Left renal cortex interstitium (tissue), 4 donors: ENCODE measurements at places on chromosomes 4 and X. TPM values are rescaled to one million over a fixed set of nuclear protein-coding genes. Genes with fewer than 3 reads are reported as not detected.

DNA sequence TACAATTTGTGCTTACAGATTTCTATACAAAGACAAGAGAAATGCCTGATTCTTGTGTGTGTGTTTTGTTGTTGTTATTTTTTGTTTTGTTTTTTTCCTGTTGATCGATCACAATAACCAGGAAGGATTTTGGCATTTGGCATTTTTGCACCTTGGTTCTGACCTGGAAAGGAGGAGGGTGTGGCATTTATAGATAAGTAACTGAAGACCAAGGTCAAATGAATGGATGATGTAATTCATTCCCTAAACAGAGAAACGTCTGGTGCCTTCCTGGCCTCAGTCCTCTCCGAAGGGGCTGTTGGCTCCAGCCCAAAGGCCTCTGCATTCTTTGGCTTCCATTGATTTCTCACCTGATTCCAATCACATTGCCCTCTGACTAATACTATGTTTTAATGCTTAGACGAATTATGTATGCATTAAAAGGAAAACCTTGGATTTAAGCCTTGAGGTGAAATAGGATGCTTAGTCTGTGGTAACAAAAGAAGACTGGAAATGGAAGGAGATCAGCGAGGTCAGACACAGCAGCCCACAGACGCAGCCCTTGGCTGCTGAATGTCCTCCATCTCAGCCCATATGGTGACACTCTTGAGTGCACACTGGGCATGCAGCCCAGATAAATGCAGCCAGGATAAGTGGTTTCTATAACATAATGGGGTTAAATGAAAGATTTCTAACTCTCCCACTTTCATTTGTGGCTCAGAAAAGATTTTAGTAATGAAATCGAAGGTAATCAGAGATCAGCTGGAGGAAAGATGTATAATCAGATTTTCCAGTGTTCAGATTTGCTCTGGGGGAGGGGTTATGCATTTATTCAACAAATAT lies 60.5 kb upstream of the TRIM2 start:
- DNase-seq: no peak

Gene FAM149A
- 65.8 TPM for polyA plus RNA-seq

GRCh38 chrX:17032351-17032750 lies 85.9 kb downstream of the REPS2 start:
- DNase-seq: no peak

Gene ADH4
- polyA plus RNA-seq: 0.43 TPM

- DNase-seq: no peak
Observed at GRCh38 chr4:159287767-159288166, 184.9 kb downstream of the RAPGEF2 start.

Gene RTL3
- not detected for polyA plus RNA-seq

- DNase-seq: no peak
Observed at GRCh38 chrX:63186137-63186536, 165.0 kb downstream of the SPIN4 start.

Gene GPR78
- 1.2 TPM for polyA plus RNA-seq

DNA sequence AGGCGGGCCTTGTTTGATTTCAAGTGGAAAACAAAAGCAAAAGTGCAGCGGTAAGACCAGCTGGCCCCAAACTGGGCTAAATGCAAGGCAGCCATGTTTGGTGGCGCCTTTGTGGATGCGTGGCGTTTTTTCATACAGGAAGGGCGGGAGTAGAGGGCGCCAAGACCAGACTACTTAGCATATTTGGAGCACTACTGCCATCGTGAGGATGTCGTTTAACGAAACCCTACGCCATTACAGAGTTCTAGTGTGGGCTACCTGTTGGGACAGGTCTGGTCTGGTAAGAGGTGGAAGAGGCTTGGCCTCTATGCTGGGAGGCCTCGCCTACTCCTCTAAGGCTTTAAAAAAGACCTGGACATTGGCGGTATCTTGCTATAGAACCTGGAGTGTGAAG lies 230.7 kb upstream of the STK26 start:
- no peak for DNase-seq

GRCh38 chr4:1409491-1410425 lies 3.5 kb upstream of the NKX1-1 start:
- DNase-seq: no peak

GRCh38 chr4:88743696-88744095 lies 46.1 kb upstream of the NAP1L5 start:
- no peak for DNase-seq

DNA sequence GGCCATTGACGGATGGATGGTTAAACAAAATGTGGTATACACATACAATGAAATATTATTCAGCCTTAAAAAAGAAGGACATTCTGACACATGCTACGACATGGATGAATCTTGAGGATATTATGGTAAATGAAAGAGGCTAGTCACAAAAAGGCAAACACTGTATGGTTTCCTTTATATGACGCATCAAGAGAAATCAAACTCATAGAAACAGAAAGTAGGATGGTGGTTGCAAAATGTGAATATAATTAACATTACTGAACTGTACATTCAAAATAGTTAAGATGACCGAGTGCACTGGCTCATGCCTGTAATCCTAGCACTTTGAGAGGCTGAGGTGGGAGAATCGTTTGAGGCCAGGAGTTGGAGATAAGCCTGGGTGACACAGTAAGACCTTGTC lies 9.5 kb upstream of the CASK start:
- no peak for DNase-seq

DNA sequence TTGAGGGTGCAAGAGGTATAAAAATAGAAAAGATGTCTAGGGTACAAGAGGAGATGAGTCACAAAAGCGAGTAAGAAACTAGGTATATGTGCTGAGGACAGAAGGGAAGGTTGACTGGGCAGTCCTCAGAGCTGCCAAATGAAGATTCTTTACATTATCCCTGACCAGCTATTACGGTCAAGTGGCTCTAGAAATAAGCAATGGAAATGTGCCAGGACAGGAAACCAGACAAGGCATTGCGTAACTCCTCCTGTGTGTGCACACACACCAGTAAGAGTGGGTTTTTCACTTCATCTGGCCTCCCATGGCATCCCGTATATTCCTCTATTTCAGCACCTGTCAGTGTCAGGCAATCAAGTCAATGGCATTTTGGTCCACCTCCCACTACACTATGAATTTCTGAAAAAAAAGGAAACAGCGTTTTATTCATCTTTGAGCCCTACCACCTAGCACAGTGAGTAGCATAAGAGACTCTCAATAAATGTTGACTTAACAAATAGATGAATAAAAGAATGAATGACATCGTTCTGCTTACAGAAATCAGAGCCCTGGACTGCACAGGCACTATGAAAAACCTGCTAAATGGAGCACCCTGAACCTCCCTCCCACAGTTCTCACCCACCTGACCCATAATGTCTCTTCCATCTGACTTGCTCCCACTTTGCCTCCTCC lies 62.6 kb upstream of the KLF3 start:
- no peak for DNase-seq

- DNase-seq: no peak
Observed at GRCh38 chrX:42102586-42103282, 179.4 kb upstream of the CASK start.

Gene TDO2
- polyA plus RNA-seq: 4.0 TPM

DNA sequence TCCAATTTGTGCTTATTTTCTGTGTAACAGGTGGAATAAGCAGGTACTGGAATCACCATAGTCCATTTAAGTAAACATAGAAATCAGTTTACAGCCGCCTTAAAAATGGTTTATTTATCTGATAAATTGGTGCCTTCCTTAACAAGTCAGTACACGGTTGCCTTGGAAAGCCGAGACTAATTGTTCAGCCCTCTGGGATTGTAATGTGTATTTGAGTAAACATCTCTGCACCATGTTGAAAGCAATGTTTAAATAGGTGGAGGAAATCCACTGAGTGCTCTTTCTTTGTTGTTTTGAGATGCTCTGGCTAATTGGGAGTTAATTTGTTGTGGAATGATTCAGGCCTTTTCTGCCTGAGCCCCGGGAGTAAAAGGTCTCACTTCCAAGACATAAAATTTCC lies 45.7 kb upstream of the ADRA2C start:
- no peak for DNase-seq

Gene MTTP
- polyA plus RNA-seq: 15.8 TPM

DNA sequence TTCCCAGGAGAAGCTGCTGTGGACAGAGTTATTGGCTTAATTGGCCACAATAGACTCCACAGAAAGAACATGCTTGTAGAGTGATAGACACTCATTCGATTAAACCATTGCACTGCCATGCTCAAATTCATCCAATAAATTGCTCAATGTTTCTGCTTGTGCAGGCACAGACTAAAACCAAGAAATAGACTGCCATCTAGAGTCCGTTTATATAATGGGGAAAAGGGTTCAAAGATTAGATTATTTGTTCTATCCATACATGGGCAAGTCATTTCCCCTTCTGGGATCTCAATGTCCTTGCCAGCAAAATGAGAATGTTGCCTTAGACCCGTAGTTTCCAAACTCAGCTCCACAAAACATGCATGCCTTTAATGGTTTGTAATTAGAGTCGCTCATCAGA lies 8.7 kb downstream of the SMIM10 start:
- no peak for DNase-seq

Gene CLNK
- 0.77 TPM for polyA plus RNA-seq

GRCh38 chr4:108139089-108139488 lies 29.6 kb downstream of the LEF1 start:
- no peak for DNase-seq

Gene CITED1
- polyA plus RNA-seq: 10.6 TPM

GRCh38 chr4:168514249-168514852 lies 17.5 kb downstream of the PALLD start:
- no peak for DNase-seq

Gene CYLC1
- polyA plus RNA-seq: not detected

Gene SH2D1A
- polyA plus RNA-seq: 0.17 TPM

DNA sequence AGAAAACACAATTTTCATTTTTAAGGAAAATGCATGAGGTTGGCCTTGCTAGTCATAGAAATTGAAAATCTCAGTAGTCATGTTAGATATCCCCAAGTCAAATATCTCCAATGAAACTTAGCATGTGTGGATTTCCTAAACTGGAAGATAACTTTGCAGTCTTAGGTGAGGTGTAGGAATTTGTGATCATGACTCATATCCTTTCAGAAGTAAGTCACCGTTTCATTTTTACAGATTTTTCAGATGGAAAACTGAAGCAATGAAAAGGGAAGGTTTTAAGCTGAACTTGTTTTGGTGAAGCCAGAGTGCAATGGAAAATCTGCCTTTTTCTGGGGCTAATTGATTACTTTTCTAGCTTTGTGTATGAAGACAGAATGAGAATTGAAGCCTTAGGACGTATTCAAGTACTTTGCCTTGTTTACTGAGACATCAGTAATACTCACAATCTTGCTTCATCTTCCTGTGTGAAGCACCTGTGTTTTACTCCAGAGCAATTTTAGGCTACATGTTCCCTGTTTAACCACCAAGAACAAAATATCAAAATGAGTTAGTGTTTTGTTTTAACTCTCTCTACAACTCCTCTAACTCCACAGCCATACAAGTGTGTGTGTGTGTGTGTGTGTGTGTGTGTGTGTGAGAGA lies 1662.8 kb upstream of the ADGRL3 start:
- DNase-seq: no peak

- no peak for DNase-seq
Observed at GRCh38 chr4:126097155-126097799, 782.5 kb downstream of the FAT4 start.

DNA sequence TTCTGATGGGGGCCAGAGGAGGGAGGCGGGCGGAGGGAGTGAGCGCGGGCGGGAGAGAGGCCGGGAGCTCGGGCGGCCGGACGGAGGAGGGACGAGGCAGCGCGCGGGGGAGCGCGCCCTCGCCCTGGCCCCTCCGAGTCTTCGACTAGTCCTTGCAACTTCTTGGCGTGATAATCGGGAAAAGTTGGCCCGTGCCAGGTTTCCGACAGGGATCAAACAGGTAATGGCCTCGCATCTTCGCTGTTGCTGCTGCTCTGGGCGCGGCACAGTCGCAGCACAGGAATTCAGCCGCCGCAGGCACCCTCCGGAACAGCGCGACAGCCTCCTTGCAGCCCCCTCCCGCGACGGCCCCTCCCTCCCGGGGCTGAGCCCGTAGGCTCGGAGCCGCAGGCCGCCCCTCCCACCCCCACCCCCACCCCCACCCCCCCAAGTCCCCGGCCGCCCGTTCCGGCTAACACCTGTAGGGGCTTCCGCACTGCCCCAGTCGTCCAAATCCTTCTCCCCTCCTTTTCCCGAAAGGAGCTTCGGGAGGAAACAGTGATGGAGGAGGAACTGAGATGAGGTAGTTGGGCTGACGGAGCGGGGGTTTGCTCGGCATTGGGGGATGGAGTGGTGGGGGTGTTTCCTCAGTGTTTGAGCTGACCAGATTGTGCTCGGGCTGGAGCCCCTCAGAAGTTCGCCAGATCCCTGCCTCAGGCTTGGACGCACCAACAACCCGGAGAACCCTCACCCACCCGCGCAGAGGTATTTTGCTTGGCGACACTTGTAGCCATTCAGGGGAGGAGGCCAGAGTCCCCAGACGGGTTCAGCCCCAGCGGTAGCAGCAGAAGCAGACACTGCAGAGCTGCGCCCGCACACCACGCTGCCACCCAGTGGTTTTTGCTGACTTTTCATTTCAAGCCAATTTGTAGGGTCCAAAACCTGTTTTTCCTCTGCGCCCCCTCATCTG lies at the start of gene FGF13:
FGF13 (minus strand) TSS at position 319 of the 949 bp plus-strand sequence. CDS start 714 bp downstream, outside the sequence.
- DNase-seq: peak; percentile 29

DNA sequence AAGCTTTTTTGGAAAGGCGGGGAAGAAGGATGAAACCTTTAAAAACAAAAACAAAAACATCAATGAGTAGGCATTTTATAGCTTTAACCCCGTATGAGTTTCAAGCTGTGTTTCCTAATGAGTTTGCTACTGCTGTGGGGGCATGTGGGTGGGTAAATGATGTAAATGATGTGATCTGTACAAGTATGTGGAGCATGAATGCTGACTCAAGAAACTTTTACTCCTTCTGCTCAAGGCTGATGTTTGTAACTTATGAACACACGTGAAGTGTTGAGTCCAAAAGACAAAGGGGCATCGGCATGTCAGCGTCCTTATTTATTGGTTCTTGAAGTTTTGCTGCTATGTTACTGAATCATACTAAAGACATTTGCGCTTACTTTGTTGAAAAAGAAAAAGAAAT lies 76.9 kb downstream of the CLCN4 start:
- DNase-seq: no peak

Gene LDB2
- polyA plus RNA-seq: 87.7 TPM

Gene BEX1
- 68.1 TPM for polyA plus RNA-seq

DNA sequence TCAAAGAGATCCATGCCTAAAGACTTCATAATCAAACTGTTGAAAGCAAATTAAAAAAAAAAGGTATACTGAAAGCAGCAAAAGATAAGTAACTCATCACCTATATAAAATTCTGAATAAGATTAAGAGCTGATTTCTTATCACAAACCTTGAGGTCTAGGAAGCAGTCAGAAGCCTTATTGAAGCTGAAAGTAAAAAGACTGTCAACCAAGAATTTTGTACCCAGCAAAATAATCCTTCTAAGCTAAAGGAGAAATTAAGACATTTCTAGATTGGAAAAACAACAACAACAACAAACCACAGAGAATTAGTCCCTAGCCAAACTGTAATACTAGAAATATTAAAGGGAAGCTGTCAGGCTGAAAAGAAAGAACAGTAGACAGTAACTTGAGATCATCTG lies 622.9 kb downstream of the PCDH7 start:
- DNase-seq: no peak

Gene NSG1
- polyA plus RNA-seq: 6.2 TPM
